Activated CD4-positive, CD25-positive, alpha-beta regulatory T cell (primary cell): ENCODE measurements at places on chromosomes 4 and X.

GRCh38 chrX:110964786-110965185 lies 131.2 kb upstream of the PAK3 start:
- DNase-seq, result no peak

- no peak for DNase-seq
Measured at GRCh38 chr4:17578482-17578891, 1.5 kb downstream of the LAP3 start.

DNA sequence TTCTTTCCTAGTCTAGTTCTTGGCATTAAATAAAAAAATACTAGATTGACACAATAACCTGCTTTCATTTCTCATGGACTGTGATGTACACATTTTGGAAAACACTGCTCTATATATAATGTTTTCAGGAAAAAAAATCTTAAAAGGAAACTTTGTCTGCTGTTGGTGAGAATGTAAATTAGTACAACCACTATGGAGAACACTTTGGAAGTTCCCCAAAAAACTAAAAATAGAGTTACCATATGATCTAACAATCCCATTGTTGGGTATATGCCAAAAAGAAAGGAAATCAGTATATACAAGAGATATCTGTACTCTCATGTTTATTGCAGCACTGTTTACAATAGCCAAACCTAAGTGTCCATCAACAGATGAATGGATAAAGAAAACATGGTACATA lies 202.3 kb downstream of the PPP3CA start:
- no peak for DNase-seq

DNA sequence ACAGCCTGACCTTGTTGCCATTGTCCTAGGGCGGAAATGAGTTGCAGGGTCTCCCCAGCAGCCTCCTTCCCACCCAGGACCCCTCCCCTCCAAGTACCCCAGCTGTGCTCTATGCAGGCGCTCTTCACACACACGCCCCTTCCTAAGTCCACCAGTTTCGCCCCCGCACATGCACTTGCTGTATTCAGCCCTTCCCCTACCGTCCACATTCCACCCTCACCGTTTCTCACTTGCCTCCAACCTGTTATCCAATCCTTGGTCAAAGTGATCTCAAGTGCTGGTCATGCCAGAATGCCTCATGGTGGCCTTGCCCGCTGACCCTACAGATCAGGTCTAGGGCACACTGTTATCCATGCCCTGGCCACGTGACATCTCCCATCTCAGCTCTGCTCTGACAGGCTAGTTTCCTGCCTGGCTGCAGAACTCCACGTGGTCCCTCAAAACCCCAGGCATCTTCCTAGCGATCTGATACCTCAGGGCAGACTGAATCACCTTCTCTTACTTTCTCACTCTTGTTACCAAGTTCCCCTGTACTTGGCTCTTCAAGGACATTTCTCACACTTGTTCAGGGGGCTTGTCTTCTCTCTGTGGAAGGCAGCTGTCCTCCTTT lies 39.7 kb downstream of the NSG1 start:
- DNase-seq, result no peak

- no peak for DNase-seq
Measured at GRCh38 chr4:185019456-185020292, 1.4 kb downstream of the HELT start.

GRCh38 chr4:119000400-119000799 lies 111.7 kb downstream of the SYNPO2 start:
- DNase-seq, result no peak
